Smooth muscle cell of the pulmonary artery (primary cell): ENCODE measurements at places on chromosomes 12 and 14. TPM values are rescaled to one million over a fixed set of nuclear protein-coding genes. Genes with fewer than 3 reads are reported as not detected.

Gene MANSC4
- not detected in 2 replicates for total RNA-seq

Gene RNASE8
- not detected in 2 replicates for total RNA-seq

Gene TAS2R43
- total RNA-seq, result 2.1 TPM in 1 of 2 replicates, not detected in the other

Gene CACNA1C
- 8.9 and 10.0 TPM in 2 replicates for total RNA-seq

Gene BLTP3B
- total RNA-seq, result 41.7 and 58.5 TPM in 2 replicates

Gene TAS2R7
- not detected in 2 replicates for total RNA-seq

Gene OR10A7
- total RNA-seq, result not detected in 2 replicates

Gene FLVCR2
- total RNA-seq, result 0.69 and 3.1 TPM in 2 replicates

Gene MGAT2
- 59.7 and 62.3 TPM in 2 replicates for total RNA-seq

Gene ARL6IP4
- 97.6 and 98.4 TPM in 2 replicates for total RNA-seq

Gene NAB2
- 47.2 and 51.8 TPM in 2 replicates for total RNA-seq

Gene SLC39A5
- 0.20 and 0.40 TPM in 2 replicates for total RNA-seq

Gene FLRT2
- 7.9 and 29.4 TPM in 2 replicates for total RNA-seq

Gene EPS8
- 117 and 237 TPM in 2 replicates for total RNA-seq

Gene ISCU
- 101 and 118 TPM in 2 replicates for total RNA-seq

Gene RD3L
- total RNA-seq, result not detected in 2 replicates

Gene HHIPL1
- total RNA-seq, result 15.0 and 24.1 TPM in 2 replicates

Gene PRPH
- total RNA-seq, result 0.33 and 1.9 TPM in 2 replicates

Gene BHLHE41
- 5.3 and 6.1 TPM in 2 replicates for total RNA-seq

Gene COX8C
- total RNA-seq, result not detected in 2 replicates

Gene TAS2R10
- total RNA-seq, result 0.83 and 1.2 TPM in 2 replicates

Gene ADGRD1
- 1.4 and 3.1 TPM in 2 replicates for total RNA-seq
